ENCODE measurements at places on chromosomes 13 and 19. TPM values are rescaled to one million over a fixed set of nuclear protein-coding genes. Genes with fewer than 3 reads are reported as not detected.

- DNase-seq, result no peak
These were observed at the start of gene LILRB4 for GRCh38 chr19:54662730-54663129. TSS of gene LILRB4 (plus strand) at chr19:54662985. CDS start at chr19:54663034, 49 bp downstream.

- DNase-seq, result no peak
These were observed at the start of gene GZMM for GRCh38 chr19:543910-544608. TSS of gene GZMM (plus strand) at chr19:544053. CDS start at chr19:544072, 19 bp downstream.

- no peak for DNase-seq
These were observed 215.5 kb downstream of the KLF12 start for GRCh38 chr13:73918691-73919090.

GRCh38 chr13:94139393-94139995 lies 340.0 kb downstream of the DCT start:
- DNase-seq, result no peak

GRCh38 chr13:97139691-97140090 lies 82.4 kb upstream of the MBNL2 start:
- no peak for DNase-seq

DNA sequence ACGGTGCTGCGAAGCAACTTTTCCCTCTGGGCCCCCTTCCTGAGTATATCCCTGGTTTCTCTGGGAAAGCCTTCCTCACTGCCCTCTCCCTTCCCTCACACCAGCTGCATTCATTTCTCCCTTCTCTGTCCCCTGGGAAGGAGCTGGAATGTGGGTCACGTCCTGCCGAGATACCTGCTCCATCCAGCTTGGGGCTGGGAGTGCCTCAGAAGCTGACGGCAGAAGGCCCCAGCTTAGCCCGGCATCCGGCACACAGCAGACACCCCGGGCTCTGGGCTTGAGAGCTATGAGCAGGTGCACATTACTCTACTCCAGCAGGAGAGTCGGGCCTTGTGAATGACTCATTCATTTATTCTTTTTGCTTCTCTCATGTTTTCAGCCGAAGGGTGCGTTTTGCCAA lies 170.6 kb downstream of the TEX29 start:
- DNase-seq, result no peak

DNA sequence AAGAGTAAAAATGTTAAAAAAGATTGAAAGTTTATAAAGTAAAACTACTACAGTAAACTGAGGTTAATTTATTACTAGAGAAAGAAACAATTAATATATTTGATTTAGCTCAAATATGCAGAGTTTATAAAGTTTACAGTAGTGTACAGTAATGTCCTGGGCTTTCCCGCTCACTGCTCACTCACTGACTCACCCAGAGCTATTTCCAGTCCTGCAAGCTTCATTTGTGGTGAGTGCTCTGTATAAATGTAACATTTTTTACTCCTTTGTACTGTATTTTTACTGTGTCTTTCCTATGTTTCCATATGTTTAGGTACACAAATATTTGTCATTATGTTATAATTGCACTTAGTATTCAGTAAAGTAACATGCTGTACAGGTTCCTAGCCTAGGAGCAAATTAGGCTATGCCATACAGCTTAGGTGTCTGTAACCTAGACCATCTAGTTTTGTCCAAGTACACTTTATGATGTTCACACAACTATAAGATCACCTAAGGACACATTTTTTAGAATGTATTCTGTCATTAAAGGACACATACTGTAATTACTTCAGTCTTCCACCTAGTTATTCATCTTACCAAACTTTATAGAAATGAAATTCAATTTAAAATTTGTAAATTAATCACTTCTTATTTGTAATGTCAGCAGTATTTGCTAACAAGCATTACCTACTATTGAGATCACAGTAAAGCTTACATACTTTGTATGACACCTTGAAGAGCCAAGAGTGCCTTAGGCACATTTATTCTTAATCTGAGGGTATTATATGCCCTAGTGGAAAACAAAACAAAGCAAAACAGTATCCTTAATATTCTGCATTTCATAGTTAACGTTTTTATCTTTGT lies 683.4 kb downstream of the PCDH9 start:
- DNase-seq, result no peak

DNA sequence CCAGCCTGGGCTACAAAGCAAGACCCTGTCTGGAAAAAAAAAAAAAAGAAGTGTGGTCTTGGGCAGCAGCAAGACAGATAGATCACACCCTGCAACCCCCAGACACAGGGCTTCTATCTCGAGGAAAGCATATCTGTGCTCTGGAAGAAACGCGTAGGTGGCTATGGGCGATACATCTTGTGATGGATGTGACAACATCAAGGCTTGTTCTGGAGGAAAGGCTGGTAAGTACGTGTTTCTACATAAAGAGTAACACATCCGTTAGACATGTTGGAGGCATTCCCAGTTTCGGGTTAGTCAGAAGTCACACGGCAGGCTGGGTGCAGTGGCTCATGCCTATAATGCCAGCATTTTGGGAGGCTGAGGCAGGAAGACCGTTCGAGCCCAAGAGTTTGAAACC lies 6.6 kb upstream of the DHDH start:
- no peak for DNase-seq

- DNase-seq, result no peak
These were observed 214.1 kb downstream of the COL4A1 start for GRCh38 chr13:110092831-110093247.

The ELL gene
- 8.2 TPM for total RNA-seq

The LILRA1 gene
- total RNA-seq, result not detected

The CAMSAP3 gene
- 0.35 TPM for total RNA-seq

The STOML3 gene
- not detected for total RNA-seq

The NLRP5 gene
- not detected for total RNA-seq
